ENCODE measurements at places on chromosomes 5 and 9.
A peak's percentile ranks its signal among the peaks of the same experiment; 100 is the strongest.

DNA sequence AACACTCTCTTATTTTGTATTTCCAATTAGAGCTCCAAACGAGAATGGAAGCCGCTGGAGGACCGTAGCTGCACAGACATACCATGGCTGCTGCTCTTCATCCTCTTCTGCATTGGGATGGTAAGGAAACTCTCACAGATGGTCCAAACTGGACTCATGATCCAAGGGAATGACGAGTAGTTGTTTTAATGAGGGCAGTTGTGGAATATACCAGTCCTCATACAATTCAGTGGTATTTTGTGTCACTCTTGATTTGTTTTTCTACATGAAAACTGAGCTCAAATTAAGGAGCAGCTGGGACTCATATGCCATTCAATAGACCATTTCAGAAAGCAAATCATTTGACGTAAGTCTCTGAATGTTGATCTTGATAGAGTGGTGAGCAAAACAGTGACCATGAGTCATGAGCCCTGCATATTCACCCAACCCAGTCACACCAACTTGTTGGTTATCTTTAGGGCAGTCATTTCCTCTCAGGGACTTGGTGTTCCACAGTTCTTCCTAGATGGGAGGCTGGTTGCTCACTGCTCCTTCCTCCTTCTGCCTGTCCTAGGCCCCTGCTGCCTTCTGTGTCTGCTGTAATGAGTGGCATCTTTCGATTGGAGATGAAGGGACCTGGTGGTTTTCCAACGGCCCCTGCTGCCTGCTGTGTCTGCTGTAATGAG lies 54.9 kb downstream of the SLC44A1 start:
- peak; percentile 36 for DNase-seq

DNA sequence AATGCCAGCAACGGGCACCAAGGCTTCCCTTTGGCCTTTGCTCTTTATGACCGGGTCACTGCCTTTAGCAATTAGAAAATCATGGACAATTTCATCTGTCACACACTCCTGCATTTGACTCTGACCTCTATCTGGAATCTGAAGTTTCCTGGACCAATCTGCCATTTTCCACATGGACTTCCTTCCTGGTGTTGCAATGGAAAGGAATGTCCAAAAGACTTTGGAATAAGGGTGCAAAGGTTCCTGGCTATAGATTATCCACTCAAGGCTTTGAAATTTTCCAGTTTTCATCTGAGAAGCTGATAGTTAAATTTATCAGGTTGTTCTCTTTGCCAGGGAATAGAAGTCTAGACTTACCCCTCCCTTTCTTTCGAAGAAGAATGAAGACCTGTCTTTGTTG lies 523.1 kb upstream of the ZNF462 start:
- DNase-seq = no peak

DNA sequence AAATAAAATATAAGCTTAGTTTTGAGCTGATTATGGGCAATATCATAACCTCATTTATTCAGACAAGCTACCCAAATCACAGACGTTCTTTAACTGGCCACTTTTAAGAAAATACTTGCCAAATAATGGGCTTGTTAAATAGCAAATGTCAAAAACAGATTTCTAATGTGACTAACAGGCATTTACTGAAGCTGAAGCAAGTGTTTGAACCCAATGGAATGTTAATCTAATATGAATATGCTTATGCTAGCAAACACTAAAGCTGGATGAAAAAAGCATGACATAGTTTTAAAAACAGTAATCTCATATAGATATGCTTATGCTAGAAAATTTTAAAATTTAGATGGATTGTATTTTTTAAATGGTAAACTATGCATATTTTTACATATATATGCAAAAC lies 411.6 kb upstream of the PTGER4 start:
- DNase-seq = no peak

DNA sequence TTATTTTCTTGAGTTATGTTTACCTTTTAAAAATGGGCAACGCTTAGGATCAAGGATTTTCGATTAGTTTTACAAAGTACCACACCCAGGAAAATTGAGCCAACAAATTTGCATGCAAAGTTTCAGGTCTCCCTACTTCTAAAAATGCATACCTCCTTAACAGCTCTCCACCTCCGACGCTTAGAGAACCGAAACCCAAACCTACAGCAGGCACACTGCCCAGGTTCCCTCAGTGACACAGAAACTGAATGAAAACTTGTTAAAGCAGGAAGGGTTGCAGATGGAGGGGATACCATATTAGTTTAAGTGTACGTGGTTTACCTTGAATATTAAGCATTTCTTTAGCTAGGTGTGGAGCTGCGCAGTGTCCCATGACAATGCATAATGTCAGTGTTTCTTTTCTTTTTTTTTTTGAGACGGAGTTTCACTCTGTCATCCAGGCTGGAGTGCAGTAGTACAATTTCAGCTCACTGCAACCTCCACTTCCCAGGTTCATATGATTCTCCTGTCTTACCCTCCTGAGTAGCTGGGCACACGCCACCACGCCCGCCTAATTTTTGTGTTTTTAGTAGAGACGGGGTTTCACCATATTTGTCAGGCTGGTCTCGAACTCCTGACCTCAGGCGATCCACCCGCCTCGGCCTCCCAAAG lies 1.6 kb upstream of the SUB1 start:
- DNase-seq = no peak

DNA sequence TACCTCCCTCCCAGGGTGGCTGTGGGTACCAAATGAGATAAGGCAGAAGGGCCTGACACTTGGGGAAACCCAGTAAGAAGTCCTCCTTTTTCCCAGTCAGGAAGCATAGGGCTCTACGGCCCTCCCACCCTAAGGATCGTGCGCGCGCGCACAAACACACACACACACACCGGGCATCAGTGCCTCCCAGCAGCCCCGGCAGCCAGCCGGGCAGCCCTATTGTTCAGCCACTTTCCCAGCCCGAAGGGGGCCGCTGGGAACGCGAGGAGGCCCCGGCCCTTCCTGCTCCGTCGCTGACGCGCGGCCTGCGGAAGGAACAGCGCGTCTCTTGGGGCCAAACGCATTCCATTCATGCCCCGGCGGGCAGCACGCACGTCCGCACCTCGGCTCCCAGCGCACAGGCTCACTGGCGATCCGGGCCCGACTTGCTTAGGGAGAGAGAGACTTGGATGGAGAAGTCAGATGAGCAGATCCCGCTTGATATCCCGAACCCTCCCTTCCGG lies 22.6 kb downstream of the DUSP1 start:
- peak; percentile 87 for DNase-seq

- DNase-seq = no peak
These were observed 35.3 kb downstream of the EQTN start for GRCh38 chr9:27261517-27262211.

DNA sequence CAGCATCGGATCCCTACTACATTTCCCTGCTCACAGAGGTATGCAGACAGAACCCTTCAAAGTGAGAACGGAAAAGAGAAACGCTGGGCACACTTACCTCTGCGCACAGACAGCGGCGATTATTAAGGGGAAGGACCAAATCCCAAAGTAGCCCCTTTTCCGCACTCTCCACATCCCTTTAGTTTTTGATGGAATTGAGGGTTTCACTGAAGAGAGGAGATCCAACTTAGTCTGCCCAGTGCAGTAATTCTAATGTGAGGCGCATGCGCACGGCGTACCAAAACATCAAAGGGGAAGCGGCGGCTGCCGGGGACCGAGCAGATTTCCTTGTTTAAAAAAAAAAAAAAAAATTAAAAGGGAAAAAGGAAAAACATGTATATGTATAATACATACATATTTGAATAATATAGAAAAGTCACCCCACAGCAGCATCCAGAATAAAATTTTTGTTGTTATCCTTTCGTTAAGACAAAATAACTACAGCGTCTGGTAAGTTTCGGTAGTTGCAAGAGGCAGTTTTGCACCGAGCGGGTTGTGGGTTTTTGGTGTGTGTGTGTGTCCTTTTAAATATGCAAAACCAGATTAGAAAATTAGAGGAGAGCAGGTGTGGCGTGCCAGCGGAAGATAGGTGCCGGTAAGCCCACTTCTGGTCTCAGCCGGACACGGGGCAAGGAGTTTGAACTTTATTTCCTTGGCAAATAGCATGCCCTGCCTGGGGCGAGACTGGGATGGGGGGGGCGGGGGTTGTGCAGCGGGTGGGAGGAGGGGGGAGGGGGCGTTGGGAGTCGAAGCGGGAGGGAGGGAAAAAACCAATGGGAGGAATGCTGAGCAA lies at the start of gene GABRB2:
Gene GABRB2, minus strand, starts transcription at position 256 of the 832 bp plus-strand sequence. Its CDS starts 82 bp downstream, at position 174.
- DNase-seq = peak; percentile 65

DNA sequence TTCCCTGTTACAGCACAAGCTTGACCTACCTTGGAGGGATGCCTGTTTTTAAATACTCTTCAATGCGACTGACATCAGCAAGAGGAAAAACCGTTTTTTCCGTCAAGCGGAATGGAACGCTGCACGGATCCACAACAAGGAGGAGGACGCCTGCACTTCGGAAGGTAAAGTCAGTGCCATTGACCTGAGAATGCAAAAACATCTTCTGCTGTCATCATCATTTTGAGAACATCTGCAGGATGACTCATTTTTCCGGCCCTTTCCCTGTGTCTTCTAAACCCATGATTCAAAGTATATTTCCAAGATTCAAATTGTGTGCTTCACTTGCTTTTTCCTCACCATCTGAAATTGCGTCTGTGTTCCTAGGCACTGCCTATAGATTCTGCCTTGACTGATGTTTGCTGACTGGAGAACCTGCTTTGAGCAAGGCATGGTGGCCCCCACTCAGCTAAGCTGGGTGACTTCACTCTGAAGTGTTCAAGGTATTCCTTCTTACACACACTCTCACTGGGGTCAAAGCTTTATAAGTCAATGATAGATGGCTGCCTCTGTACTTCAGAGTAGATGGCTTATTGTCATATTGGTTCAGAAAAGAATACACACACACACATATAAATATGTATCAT lies 78.1 kb downstream of the CEMIP2 start:
- no peak for DNase-seq

DNA sequence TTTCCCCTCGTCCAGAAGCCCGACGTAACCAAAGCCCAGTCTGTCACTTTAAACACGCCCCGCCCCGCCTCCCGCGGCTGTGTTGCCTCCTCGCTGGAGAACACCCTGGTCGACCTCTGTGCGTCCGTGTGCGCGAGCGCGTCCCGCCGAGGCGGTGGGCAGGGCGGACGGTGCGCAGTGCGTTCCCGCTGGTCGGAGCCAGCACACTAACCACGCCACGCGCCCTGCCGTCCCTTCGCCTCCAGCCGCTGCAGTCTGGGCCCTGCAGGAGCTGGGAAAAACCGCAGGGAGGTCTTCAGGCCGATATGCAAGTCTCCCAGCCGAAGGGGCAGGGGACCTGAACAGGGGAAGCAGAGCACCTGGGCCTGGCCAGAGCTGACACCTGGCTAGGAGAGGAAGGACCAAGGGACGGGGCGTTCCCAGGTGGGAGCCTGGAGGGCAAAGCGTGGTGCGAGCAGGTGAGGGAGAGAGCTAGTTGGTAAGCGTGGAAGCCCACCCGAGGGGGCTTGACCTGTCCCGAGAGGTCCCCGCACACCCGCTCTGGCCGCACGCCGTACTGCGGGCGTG lies 1.3 kb upstream of the PHPT1 start:
- peak; percentile 86 for DNase-seq

DNA sequence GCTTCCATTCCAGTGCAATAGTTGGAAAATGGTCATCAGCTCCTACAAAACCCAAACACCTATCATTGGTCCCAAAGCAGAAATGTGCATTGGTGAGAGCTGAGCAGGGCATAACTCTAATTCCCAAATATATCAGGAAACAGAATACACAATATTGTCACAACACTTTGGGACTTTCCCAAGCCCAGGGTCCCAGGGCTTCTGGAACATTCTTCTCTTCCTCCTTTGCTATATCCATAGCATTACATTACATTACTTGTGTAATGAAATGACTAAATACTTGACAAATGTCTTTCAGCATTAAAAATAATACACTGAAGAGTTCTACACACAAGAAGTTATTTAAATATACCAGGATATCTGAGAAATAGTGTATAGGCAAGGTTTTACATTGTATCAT lies 45.6 kb downstream of the LIX1 start:
- no peak for DNase-seq

DNA sequence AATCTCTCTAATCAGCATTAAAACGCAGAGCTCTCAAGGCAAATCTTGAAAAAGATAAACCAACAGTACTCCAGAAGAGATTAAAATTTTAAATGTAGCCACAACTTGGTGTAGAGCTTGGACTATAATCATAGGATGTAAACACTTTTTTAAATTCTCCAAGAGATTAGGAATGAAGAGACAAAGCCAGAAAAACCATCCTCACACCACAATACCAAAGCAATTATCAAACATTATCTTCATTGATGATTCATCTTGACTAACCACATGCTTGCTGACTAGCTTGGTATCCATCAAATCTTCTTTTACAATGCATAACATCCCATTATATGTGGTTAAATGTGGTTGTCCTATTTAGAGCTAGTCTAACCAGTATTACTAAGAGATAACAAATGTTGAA lies 815.1 kb downstream of the TLE1 start:
- no peak for DNase-seq

- DNase-seq = no peak
These were observed 292.2 kb downstream of the ARHGAP26 start for GRCh38 chr5:143062379-143062778.

GRCh38 chr5:177357459-177358351 lies at the start of gene RGS14:
TSS of gene RGS14 (plus strand) at chr5:177357924. CDS start at chr5:177358025, 101 bp downstream.
- DNase-seq = no peak

- DNase-seq = no peak
These were observed 142.6 kb upstream of the KLF4 start for GRCh38 chr9:107632216-107632615.

GRCh38 chr5:82351754-82352145 lies 73.6 kb upstream of the RPS23 start:
- DNase-seq = no peak

DNA sequence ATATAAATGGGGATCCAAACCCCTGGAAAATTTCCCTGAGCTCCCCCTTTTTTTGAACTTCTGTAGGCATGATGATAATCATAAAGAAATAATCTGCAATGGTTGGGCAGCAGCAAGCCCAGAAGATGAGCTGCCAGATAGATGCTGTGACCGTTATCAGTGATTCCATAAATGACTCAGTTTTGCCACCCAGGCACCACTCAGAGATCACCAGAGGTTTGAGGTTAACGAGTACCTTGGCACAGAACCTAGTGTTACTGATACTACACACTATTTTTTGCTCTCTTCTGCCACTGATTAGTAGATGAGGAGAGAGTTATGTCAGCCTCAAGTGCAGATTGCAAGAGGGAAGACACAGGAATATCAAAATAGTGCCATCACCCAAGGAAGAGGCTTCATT lies 199.3 kb upstream of the PTGER4 start:
- DNase-seq = no peak

- DNase-seq = no peak
These were observed 6.5 kb downstream of the ERGIC1 start for GRCh38 chr5:172840432-172841154.

- DNase-seq = peak; percentile 72
These were observed 16.2 kb downstream of the ROPN1L start for GRCh38 chr5:10457682-10458574.

DNA sequence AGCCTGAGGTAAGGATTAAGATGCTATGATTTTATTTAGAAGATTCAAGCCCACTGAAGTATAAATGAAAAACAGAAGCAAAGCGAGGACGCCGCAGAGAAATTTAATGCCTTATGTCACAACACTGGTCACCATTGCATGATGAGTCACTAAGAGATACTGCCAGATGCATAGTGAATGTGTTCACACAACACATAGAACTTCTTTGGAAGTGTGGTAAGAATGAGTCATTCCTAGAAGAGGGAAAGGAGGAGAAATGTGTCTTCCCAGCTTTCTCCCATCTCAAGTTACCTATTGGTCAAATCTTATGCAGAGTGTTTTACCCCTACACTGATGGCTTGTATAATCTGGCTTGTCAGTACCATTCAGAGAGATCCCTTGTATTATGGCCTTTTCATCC lies 465.3 kb upstream of the ARRDC3 start:
- no peak for DNase-seq

Data from ELF-1 (cell line).